ENCODE measurements at places on chromosomes 11 and 22.

DNA sequence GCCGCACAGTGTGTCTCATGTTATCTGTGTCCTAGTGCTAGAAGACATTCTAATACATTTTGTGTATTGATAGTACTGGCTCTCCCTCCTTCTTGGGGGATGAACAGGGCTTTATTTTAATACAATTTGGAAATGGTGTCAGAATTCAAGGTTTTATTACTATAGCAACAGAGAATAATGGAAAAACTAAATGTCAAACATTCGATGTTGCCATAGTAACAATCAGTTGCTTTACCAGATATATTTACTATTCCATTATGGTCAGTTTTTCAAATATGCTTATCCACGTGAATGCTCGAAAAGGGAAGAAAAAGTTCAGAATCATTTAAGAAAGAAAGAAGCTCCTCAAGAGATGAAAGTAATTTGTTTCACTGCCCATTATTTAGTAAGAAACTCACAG is 8.6 kb upstream of the MSANTD4 start:
- DNase-seq = no peak

GRCh38 chr22:25540908-25541660 is 23.4 kb upstream of the GRK3 start:
- no peak for DNase-seq

DNA sequence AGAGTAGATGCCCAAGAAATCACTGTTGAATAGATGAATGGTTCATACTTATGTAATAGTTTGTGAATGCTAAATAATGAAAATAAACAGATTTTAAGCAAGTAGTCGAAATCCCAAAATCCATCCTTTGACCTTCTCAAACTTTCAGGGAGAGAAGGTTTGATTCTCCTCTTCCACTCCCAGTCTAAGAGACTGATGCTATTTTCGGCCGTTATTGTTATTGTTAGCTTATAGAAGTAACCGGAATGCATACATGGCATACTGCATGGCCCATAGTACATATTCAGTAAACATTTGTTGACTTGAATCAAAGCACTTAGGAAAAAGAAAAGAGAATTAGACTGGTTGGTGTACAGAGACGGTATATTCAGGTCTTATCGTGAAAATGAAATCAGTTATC is 76.6 kb downstream of the NAV2 start:
- no peak for DNase-seq

DNA sequence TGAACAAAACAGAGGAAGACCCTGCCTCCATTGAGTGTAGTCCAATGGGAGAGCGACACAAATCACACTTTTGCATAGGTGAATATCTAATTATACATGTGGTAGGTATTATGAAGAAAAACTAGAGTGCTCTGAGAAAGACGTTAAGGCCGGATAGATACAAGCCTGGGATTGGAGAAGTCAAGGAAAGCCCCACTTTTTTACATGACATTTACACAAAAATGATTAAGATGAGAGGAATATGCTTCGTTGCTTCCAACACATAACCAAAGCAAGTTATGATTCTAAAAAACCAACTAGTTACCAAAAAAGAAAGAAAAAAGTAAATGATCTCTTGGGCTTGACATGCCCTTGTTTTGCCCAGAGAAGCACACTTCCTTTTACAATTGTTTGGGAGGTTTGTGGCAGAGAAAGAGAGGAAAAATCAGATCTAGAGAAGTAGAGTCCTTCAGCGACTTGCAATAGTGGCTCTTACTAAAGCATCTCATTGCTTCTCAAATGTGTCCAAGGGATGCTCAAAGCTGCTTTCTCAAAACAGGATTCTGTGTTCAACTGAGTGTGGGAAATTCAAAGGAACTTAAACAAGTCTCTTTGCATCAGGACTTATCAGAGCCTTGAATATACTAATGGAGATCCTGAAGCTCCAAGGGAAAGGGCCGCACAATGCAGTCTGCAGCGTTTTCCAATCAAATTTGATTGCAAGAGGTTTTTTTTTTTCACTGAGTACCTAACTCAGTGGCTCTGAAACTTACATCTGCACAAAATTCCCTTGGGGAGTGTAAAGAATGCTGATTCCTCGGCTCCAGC is 38.8 kb downstream of the FLI1 start:
- no peak for DNase-seq

DNA sequence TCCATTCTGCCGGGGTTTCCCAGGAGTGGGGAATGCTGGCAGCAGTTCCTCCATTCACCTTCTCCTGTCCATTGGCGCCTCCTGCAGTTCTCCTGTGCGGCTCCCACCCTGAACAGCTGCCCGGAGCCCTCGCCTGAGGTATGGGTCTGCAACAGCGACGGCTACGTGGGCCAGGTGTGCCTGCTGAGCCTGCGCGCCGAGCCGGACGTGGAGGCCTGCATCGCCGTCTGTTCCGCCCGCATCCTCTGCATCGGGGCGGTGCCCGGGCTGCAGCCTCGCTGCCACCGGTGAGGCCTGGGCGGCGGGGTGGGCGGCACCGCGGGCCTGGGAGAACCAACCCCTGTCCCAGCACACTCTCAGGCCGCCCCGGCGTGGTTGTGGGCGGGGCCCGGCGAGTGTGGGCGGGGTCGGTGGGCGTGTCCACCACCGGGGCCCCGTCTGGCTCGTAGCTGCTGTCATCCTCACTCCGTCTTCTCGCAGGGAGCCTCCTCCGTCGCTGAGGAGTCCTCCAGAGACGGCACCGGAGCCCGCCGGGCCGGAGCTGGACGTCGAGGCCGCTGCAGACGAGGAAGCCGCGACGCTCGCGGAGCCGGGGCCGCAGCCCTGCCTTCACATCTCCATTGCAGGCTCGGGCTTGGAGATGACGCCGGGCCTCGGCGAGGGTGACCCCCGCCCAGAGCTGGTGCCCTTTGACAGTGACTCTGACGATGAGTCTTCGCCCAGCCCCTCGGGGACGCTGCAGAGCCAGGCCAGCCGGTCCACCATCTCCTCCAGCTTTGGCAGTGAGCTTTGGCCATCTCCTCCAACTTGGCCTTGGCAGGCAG is 14.0 kb upstream of the RELT start:
- no peak for DNase-seq

GRCh38 chr11:124394408-124394807 is 4.4 kb downstream of the OR8B3 start:
- DNase-seq = no peak

DNA sequence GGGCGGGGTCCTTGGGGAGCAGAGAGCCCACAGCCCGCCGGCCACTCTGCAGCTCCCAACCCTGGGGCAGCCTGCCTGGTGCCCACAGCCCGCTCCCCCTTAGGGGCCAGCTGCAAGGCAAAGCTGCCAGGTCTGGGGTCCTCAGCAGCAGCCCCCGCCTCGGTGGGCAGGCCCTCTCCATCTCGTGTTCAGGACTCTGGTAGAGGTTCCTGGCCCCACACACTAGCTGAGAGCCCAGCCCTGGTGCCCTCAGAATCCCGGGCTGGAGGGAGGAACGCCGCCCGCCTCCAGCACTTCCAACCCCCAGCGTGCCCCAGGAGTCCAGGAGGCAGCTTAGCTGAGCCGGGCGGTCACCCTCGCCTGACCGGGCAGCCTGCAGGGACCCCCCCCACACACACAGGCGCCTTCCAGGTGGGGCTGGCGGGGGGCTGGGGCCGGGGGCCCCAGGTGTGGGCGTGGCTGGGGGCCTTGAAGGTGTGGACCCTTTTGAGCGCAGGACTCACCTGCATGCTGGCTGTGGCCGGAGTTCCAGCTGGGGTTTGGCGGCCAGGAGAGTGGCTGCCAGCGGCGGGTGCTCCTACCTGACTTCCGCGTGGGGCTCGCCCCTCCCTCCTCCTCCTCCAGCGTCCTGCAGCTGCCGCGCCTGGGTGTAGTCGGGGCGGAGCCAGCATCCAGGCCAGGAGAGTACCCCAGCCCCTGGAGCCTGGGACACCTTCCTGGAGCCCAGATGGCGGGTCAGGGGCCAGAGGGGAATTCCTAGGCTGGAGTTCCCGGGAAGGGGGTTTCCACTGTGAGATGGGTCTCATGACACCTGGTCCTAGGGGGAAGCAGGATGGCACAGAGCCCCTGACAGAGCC is at the start of gene ANO9:
Gene ANO9, minus strand, starts transcription at position 594 of the 857 bp plus-strand sequence. Its CDS starts 85 bp downstream, at position 509.
- no peak for DNase-seq

- no peak for DNase-seq
Observed at GRCh38 chr11:79498667-79499066, 57.8 kb upstream of the TENM4 start.

DNA sequence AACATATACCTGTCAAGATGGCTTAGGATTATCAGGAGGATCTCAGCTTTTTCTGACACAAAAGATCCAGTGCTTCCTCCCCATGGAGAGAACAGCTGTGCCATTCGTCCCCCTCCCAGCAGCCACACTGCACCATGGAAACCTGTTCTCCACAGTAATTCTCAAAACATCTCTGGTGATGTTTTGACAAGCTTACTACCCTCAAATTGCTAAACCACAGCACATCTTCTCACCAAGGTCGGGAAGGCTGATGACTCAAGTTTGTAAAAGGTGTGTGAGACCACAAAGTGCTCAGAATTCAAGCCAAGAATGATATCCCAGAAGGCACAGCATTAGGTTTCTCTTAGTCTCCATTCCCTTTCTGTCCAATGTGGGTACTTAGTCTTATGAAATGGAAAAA is 3.9 kb upstream of the RAB38 start:
- DNase-seq = no peak

GRCh38 chr11:109305009-109305408 is 117.0 kb upstream of the C11orf87 start:
- DNase-seq = no peak

DNA sequence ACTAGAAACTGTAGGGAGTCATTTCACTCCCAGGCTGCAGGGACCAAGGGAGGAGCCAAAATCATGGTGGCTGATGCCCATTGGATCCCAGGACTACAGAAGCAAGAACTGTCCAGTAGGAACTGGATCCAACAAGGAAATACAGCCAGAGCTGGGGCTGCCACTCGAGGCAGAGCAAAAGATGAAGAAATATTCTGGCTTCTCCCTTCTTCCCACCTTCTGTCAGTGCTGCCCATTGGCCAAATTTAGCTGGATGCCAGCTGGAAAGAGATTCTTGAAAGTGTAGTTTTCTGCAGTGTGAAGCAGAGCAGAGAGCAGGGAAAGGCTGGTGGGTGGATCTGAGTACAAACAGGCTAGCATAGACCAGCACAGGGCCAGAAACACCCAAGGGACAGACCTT is 45.6 kb downstream of the COMMD9 start:
- DNase-seq = no peak

DNA sequence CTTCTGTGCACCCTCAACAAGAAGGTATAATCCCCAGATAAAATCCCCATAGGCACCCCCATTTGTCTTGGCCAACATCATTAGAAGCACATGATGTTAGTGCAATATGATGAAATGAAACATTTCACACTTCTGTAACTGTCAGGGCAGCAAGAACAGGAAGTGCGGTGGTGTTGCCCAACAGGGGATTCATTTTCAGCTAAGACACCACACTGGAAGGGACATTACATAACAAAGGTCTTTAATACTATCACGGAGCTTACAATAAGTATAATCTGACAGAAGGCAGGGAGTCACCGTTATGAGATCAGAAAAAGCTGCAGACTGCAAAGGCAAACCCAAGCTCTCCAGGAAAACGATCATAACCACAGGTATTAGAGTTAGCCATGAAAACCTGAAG is 2.0 kb downstream of the OR52W1 start:
- peak; percentile 13 for DNase-seq

DNA sequence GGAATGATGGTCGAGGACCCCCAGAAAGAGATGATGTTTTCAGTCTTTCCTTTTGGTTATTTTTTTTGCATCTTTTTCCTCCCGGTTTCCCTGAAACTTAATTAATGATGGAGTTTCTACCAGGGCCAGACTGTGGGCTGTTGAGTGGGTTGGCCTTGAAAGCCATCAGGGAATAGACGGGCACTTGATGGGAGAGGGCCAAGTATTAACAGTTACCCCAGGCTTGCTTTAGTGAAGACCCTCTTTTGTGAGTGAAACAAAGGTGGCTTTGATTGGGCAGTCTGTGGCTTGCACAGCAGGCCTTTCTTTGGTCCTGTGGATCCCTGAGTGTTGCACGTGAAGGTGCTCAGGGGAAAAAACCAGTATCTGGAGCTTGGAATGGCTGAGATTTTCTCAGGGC is 56.9 kb downstream of the AMOTL1 start:
- DNase-seq = no peak
